ENCODE measurements at places on chromosomes 16 and 17.

DNA sequence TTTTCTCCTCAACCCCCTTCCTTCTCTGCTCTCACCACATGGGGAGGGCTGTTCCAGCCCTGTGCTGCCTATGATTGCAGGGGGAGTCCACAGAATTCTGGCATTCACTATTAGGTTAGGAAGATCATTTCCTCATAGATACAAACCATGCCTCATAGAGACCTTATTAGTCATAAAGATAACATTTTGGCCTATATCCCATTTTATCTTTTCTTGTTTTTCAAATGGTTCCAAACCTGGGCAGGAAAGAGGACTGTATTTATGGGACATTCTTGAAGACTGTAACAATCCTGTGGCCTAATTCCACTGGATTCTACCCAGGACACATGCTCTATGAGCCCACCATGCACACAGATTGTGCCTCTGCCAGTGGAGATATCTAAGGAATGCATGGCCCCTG is 51.7 kb downstream of the ASIC2 start:
- no peak for DNase-seq

GRCh38 chr16:25785361-25785760 is 93.6 kb downstream of the HS3ST4 start:
- no peak for DNase-seq

- DNase-seq = no peak
Observed at GRCh38 chr17:33085256-33085655, 93.6 kb downstream of the SPACA3 start.

DNA sequence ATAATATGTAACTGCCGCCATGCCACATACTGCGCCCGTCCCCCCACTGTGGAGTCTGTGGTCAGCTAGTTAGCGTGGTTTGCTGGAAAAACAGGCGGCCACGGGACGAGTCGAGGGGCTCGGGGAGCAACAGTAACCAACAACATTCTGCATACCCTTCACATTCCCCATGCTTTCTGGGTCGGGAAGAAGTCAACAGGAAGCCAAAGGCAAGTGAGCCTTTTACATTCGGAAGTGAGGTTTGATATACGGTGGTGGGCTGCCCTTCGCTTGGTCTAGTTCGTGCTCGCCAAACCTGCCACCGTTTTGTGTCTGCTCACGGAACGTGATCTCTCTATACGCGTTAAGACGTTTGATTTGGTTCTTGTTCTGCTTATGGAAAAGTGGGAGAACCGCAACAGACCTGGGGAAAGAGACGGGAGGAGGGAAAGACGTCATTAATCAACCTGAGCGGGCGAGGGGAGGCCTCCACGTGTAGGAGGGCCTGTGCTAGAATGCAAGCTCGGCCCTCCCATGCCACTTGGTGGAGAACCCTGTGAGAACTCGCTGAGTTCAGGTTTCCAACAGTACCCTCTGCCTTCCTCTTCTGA is 28.9 kb upstream of the CFAP20 start:
- DNase-seq = no peak

DNA sequence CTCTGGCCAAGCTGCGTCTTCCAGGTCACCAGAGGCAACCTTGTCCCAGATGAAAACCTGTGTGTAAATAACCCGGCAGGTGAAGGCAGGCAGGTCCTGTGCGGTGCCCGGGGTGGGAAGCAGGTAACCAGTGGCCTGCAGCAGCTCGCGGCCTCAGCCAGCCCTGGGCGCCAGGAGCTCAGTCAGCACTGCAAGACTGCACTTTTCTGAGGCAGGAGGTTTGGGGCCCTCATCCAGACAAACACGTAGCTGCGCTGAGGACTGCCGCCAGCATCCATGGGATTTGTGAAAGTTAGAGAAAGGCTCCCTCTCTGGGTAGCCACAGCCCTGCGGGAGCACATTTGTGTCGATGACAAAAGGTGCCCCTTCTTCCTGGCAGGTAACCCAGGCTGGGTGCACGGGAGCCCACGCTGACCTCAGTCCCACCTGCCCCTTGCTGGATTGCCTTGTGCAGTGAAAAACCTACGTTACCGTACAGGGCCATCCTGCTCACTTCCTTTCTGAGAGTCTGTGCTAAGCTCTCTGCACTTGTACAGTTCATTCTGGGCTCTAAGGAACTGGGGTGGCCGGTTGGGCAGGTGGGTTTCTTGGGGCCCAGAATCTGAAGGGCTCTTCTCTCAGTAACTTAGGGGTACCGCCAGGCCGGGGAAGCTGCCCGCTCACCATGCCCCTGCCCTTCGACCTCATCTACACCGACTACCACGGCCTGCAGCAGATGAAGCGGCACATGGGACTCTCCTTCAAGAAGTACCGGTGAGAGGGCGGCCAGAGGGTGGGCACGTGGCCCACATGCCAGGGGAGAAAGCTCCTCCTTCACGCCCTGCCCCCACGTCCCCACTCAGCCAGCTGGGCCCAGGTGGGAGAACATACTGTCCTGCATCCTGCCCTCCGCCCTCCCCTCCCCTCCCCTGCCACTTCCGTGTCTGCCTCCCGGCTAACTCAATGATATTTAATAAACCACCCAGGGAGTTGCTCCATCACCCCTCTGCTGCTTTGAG is 56.4 kb downstream of the MGAT5B start:
- DNase-seq = no peak

DNA sequence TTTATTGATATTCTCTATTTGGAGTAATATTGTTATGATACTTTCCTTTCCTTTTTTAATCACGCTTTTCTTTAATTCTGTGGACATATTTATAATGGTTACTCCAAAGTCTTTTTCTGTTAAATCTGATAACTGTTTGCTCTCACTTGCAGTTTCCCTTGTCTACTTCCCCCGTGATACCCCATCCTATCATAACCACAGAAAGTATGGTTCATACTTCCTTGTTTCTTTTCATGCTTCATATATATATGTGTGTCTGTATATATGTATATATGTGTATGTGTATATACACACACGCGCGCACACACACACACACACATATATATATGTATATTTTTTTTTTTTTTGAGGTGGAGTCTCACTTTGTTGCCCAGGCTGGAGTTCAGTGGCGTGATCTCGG is 23.5 kb downstream of the SPECC1 start:
- DNase-seq = no peak
